ENCODE measurements at places on chromosomes 2 and 18. TPM values are rescaled to one million over a fixed set of nuclear protein-coding genes. Genes with fewer than 3 reads are reported as not detected.

The PDCL3 gene
- 20.6 TPM for total RNA-seq

The SOX11 gene
- total RNA-seq, result 0.91 TPM

The MROH2A gene
- not detected for total RNA-seq

DNA sequence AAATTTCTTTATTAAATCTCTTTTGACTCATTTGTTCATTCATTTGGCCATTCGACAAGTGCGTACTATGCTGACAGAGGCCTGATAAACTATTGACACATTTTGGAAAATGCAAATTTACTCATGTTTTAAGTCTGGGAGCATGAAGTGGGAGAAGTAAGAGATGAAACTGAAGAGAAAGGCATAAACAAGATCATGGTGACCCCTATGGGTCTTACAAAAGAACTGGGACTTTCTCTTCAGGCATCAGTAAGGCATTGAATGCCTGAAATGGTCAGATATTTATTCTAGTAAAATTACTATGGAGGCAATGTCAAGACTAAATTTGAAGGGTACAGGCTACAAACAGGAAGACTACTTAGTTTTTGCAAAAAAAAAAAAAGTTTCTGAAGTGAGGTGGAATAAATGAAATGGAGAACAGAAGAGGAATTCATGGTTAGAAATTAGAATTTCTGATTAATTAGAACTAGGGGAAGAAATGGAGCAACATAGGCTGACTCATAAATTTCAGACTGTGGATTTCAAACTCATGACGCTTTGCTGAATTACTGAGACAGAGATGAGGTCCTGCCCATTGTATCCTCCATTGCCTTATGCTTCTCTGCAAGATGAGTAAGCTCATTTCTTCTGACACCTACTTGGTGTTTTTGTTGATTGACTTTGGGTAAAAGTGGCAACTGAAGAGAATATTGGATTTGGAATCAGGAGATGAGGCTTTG lies 32.7 kb downstream of the VSNL1 start:
- no peak for DNase-seq

DNA sequence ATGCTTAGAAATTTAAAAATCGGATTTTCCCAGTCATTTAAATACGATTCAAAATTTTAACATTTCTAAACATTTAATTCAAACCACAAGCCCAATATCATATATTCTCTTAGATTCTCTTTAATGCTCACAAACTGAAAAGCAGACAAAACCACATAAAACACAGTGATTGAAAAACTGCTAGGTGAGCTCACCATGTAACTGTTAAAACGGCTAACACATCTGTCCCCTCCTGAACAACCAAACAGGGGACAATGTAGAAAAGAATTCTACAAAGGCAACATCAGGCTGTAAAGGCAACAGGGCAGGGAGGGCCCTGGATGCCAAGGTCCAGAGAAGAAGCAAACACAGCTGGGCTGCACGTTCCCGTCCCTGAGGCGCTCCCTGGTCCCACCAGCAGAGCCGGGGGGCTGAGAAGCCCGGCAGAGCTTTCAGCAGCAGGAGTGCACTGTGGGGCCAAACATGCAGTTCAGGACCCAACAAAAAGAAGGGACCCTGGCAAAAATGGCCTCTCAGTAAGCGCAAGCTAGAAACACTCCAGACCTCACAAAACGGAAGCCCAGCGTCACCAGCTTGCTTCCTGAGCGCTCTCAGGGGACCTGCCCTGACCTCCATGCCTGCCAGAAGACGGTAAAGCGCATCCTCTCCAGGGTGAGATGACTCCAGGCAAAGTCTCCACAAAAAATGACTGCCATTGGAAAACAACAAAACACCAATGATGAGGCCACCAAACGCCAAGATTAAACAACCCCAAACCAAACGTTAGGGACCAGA lies 40.5 kb downstream of the NDUFA10 start:
- no peak for DNase-seq

- DNase-seq, result no peak
These were observed 76.8 kb downstream of the CCBE1 start for GRCh38 chr18:59620381-59620780.

GRCh38 chr2:19224486-19224885 lies 133.9 kb downstream of the OSR1 start:
- no peak for DNase-seq

The CD226 gene
- total RNA-seq, result 1.3 TPM

The ACP1 gene
- 58.8 TPM for total RNA-seq

The DOCK10 gene
- total RNA-seq, result 5.4 TPM

The SMARCAL1 gene
- 9.3 TPM for total RNA-seq

The CDK15 gene
- 0.37 TPM for total RNA-seq

GRCh38 chr2:174633623-174633930 lies 36.0 kb upstream of the WIPF1 start:
- no peak for DNase-seq

- no peak for DNase-seq
These were observed 402.1 kb downstream of the PARD3B start for GRCh38 chr2:204947405-204947804.

The FAM110C gene
- 7.7 TPM for total RNA-seq

The GPAT2 gene
- total RNA-seq, result 2.2 TPM

DNA sequence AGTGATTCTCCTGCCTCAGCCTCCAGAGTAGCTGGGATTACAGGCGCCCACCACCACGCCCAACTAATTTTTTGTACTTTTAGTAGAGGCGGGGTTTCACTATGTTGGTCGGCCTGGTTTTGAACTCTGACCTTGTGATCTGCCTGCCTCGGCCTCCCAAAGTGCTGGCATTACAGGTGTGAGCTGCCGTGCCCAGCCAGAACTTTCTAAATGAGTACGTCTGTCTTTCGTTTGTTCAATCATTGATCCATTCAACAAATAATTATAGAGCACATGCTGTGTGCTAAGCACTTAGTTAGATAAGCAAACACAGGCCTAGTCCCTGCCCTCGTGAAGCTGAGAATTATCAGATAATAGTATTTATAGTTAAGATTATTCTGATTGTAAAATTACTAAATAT lies 56.5 kb downstream of the TTC39C start:
- DNase-seq, result no peak

DNA sequence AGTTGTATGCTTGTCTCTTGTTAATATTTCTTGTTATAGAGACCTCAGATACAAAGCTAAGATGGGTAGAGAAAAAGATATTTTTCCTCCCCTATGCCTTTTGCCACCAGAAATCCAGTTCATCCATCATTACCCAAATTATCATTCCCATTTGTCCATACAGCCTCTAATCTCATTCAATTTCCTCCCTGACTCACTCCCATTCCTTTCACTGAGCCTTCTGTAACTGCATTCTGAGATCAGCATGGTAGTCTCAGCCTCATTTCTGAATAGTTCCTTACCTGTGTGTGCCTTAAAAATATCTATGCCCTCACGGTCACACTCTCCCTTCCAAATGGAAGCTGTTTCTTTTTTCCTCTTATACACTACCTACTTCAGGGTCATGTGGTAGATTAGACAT lies 15.7 kb upstream of the PIK3C3 start:
- DNase-seq, result no peak

GRCh38 chr2:70974592-70974991 lies 3.8 kb upstream of the ANKRD53 start:
- no peak for DNase-seq

DNA sequence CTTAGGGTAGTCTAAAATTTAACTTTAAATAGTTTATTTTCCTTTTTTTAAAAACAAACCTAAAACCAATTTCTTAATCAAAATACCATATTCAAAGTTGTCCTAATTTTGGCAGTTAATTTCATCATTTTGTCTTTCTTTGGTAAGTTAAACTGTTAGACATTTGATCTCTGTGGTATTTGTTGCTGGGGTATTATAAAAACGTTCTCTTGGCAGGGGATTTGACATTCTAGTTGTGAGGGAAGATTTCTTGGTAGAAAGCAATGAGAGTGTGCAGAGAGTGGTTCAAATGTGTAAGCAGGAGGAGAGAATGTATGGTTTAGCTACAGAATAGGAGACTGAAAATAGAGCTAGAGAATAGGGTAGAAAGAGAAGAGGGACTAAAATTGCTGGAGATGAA lies 14.6 kb downstream of the GULP1 start:
- no peak for DNase-seq

The AGXT gene
- total RNA-seq, result not detected

The SLC9A4 gene
- not detected for total RNA-seq

The MEP1B gene
- not detected for total RNA-seq

DNA sequence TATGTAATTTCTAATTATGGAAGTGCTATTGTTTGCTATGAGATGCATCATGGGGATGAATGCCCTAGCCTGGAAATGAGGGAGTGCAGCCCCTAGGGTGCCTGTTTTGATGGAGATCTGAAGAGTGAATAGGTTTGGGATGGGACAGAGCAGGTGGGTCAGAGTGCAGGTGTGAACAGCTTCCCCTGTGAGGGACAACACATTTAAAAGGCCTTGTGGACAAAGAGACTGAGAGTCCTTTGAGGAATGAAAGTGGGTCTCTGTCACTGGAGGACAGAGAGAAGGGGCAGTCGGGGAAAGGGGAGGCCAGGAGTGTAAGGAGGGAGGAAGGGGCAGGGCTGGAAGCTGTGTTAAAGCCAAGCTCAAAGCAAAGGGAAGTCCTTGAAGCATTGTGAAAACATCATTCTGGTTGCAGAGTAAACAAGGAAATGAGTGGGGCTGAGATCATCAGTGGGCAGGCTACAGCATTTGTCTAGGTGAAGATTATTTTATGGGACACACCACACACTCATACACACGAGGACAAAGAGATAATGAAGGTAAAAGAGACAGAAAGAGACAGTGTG lies 877.6 kb downstream of the SLC4A3 start:
- DNase-seq, result no peak

DNA sequence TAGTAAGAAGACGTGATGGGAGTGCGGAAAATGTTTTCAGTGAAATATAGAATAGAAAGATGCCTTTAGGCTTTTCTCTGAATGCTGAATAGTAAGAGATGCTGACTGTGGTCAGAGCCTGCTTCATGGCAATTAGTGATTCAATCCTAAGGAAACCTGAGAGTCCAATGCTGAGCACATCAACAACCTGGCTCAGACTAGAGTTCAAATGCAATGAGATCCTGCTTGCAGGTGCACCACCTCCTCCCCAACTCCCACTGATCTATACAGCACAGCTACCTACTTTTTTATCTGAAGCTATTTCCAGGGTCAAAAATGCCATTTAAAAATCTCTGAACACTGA lies 65.4 kb downstream of the AAK1 start:
- DNase-seq, result no peak

The CFAP65 gene
- total RNA-seq, result not detected

The SERPINB12 gene
- not detected for total RNA-seq

GRCh38 chr18:79321625-79322405 lies 73.9 kb upstream of the NFATC1 start:
- DNase-seq, result no peak

The TMEM247 gene
- total RNA-seq, result not detected

DNA sequence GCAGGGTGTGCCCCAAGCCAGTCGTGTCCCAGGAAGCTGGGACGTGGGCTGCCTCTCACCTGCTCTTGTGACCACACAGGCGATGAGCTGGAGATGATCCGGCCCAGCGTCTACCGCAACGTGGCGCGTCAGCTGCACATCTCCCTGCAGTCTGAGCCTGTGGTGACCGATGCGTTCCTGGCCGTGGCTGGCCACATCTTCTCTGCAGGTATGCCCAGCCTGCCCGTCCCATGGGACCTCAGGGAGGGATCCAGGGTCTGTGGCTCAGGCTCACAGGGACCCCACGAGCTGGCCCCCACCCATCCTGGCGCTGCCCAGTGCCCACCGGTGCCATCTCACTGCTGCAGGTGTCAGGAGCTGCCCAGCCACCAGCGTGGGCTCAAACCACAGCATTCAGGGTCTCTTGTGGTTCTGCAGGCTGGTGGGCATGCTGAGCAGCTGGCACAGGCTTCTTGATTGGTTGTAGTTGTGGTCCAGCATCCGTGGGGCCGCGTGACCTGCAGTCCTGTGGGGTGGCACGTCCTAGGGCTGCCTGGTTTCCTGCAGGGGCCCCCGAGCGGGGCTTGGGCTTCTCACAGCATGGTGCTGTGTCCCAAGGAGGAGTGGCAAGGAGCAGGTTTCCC lies 3.8 kb downstream of the BOK start:
- DNase-seq, result no peak

GRCh38 chr2:44707945-44708660 lies 233.4 kb upstream of the SIX3 start:
- DNase-seq, result no peak

DNA sequence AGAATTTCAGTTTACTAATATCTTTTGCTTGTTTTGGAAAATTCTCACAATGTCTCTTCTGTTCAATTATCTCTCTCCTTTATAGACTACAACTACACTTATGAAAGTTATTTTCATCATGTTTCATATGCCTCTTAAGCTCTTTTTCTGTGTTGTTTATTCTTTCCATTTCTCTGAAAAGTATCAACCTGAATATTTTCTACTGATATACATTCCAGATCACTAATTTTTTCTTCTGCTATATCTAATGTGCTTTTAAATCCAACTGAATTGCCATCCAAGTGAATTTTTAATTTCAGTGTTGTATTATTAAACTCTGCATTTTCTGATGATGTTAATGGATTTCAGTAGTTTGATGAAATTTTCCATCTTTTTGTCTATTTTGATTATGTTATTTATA lies 301.3 kb downstream of the HRH4 start:
- DNase-seq, result no peak

- DNase-seq, result no peak
These were observed 81.3 kb downstream of the CRACDL start for GRCh38 chr2:98854682-98855081.

DNA sequence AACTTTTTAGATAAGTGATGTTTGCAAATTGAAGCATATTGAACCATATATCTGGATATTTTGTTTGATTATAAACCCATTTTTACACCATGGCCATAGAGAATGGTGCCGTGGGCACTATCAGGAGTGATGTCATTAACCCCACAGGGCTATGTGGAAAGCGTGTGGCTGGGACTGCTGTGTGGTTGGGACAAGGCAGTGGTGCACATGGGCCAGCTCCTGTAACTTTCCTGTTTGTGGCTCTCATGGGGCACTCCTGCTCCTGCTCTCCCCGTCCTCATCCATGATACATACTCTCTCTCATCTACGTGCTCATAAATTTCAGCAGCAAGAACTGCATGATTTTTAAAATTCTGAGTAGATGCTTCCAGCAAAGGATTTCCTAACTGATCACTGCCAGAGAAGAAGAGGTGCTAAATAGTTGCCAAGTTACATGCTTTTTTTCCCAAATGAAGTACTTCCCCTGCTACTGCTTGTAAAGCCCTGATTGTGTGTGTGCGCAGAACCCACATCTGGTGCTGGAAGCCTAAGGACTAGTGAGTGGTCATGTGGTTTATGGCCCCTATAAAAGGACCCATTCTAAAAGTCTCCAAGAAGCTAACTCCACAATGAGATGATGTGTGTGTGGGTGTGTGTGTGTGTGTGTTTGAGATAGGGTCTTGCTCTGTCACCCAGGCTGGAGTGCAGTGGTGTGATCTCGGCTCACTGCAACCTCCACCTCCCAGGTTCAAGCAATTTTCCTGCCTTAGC lies 240.8 kb downstream of the NEDD4L start:
- DNase-seq, result no peak

The GREB1L gene
- 31.4 TPM for total RNA-seq

The TRIP12 gene
- total RNA-seq, result 206 TPM

The IL36G gene
- not detected for total RNA-seq

GRCh38 chr2:3712831-3713503 lies 9.6 kb downstream of the DCDC2C start:
- no peak for DNase-seq

GRCh38 chr18:24930478-24930877 lies 421.5 kb downstream of the ZNF521 start:
- no peak for DNase-seq

The KCNS3 gene
- total RNA-seq, result 3.8 TPM

- no peak for DNase-seq
These were observed 919 bp upstream of the SCN2A start for GRCh38 chr2:165238295-165238694.

All from right cardiac atrium (tissue), 5 donors.